Hematopoietic multipotent progenitor cell treated with erythropoietin and hydrocortisone succinate and interleukin-3 and kit ligand, for 17 days (in vitro differentiated cells): ENCODE measurements at places on chromosomes 1 and 21.
A peak's percentile ranks its signal among the peaks of the same experiment; 100 is the strongest.

DNA sequence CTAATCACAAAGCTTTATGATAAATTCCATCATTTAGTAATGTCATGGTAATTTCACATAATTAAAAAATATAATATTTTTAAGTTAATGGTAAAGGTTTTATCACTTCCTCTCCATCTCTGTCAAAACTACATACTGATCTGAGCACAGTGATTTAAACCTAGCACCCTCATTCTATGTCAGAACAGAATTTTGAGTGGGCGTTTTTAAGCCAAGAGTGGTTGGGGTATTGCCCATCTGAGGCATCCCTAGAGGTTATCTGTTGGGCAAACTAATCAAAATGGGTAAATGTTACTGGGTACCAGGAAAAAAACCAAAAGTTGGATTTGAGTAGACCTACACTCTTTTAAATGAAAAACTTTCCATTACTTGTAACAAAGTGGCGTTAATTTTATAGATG is 100.7 kb upstream of the GFI1 start:
- DNase-seq = no peak

DNA sequence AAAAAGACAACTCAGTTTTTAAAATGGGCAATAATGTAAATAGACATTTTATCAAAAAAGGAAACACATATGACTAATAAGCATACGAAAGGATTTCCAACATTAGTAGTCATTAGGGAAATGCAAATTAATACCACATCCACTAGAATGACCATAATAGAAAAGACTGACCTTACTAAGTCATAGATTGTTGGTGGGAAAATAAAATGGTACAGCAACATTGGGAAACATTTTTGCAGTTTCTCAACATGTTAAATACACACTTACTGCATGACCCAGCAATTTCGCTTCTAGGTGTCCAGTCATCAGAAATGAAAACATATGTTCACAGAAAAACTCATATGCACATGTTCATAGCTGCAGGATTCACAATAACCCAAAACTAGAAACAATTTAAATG is 29.9 kb upstream of the SLC44A3 start:
- no peak for DNase-seq

DNA sequence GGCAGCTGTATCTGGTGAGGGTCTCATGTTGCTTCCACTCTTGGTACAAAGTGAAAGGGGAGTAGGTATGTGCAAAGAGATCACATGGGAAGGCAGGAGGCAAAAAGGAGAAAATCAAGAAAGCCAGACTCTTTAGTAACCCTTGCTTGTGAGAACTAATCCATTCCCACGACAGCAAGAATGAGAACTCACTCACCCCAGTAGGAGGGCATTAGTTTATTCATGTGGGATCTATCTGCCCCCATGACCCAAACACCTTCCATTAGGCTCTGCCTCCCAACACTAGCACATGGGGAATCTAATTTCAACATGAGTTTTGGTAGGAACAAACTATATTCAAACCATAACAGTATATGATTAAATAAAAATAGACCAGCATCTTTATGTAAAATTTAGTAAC is 57.6 kb downstream of the ZNHIT6 start:
- no peak for DNase-seq

DNA sequence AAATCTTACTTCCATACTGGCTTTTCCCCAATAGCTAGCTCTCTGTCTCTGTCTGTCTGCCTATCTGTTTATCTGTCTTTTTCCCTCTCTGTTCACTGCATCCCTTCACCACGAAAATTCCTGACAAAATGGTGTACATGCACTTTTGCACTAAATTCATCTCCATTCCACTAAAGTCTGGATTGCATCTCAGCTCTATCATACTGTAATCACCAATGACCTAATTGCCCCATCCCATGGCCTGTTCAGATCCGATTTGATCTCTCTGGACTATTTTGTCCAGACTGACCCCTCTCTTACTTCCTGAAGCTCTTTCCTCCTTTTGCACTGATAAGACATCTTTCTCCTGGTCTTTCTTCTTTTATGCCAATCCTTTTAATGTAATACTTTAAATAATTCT is 112.5 kb upstream of the USH2A start:
- DNase-seq = no peak

DNA sequence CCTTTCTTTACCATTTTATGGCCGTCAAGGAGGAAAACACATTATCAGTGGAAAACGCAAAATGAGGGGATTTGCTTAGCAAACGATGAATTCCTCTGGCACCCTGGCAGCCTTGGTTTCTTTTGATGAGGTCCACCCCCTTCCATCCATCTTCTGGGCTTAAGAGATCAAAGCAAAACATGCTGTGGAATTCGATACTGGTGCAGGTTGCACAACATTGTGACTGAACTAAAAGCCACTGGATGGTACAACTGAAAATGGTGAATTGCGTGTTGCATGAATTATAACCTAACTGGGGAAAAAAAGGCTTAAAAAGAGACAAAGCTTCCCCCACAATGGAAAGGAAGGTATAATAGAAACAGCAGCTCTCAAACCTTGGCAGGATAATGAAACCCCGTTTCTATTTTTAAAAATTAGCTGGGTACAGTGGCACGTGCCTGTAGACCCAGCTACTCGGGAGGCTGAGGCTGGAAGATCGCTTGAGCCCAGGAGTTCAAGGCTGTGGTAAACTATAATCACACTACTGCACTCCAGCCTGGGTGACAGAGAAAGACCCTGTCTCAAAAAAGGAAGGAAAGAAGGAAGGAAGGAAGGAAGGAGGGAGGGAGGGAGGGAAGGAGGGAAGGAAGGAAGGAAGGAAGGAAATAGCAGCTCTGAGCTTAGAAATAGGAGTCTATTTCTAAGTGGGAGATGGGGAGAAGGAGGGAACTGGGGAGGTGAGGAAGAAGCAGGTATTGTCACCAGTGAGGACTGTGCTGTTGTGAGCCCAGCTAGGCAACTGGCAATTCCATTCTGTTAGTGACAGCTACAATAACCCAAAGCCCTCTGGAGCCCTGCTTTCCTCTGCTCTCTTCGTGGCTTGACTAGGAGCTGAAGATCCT is 29.0 kb upstream of the LGALS8 start:
- DNase-seq = no peak

DNA sequence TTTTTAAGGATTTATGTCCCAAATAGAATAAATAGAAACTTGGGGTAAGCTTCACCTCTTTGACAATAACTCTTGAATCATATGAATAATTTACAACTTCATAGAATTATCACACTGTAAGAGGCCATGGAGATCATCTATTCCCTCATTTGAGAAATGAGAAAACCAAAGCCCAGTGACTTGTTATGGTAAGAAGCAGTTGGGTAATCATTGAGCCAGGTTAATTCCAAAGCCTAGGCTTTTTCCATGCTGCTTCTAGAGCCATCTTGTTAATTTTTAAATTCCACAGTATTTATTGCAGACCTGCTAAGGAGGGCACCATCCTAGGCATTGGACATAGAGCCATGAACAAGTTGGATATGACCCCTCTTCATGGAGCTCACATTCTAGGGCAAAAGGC is 160.5 kb downstream of the CDC7 start:
- DNase-seq = no peak

DNA sequence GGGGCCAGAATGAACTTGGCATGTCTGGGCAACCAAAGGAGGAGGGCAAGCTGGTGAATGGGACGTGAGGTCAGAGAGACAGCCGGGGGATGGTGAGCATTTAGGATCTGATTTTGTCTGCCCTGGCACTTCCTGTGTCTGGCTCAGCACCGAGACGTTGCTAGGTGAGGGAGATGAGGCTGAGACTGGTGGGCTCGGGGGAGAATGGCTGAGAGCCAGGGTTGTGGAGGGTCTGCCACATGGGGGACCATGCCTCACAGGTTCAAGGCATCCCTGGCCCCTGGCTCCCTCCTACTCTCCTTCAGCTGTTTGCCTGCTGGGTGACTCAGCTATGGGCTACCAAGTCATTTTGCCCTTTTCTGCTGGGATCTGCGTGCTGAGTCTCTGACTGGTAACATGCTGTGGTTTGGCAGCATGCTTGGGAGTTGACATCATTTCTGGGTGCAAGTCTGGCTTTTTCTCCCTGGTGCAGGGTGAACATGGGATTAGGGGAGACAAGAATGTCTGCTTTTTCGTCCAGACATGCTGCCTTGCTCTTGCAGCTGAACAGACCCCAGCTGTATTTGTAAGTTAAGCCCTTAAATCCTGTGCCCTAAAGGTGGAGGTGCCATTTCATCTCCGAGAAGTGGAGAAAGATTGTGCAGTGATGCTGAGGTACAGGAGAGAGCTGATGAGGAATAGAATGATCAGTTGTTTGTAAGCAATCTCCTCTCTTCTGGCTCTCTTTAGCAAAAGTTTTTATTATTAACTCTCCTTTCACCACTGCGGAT is 17.6 kb downstream of the GALNT2 start:
- DNase-seq = no peak

GRCh38 chr1:160838888-160839287 is 23.8 kb downstream of the CD244 start:
- no peak for DNase-seq

- no peak for DNase-seq
Measured at GRCh38 chr1:25731626-25732370, 68.2 kb upstream of the SELENON start.

GRCh38 chr1:162035241-162035640 is 11.6 kb upstream of the OLFML2B start:
- no peak for DNase-seq

GRCh38 chr1:35564037-35564883 is 6.7 kb downstream of the NCDN start:
- peak; percentile 87 for DNase-seq

GRCh38 chr1:151435174-151435573 is 24.1 kb downstream of the POGZ start:
- no peak for DNase-seq

DNA sequence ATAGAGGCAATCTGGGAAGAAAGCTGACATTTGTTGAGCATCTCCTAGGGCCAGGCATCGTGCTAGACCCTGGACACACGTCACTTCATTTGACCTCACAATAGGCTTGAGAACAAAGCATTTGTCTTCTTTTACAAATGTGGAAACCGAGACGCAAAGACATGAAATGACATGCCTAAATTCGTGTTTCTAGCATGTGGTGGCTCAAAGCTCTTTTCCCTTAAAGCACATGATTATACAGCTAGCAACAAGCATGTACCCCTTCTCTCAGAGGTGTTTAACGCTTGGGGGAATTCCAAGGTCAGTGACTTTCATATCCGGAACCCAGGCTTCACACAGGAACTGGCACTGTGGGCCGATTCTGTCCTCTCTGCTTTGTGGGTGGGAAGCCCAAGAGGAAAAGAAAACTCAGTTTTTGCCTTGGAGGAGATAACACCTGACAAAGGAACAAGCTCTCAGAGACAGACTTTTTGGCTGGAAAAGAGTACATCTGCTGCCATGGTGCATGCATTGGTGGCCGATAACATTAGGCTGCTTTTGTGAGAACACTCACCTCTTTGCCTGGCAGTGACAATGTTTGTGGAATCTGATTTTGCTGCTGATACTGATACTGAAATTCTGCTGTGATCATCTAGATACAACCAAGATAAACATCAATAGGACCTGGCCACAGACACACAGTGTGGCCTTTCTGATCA is 15.4 kb upstream of the CD2 start:
- no peak for DNase-seq

DNA sequence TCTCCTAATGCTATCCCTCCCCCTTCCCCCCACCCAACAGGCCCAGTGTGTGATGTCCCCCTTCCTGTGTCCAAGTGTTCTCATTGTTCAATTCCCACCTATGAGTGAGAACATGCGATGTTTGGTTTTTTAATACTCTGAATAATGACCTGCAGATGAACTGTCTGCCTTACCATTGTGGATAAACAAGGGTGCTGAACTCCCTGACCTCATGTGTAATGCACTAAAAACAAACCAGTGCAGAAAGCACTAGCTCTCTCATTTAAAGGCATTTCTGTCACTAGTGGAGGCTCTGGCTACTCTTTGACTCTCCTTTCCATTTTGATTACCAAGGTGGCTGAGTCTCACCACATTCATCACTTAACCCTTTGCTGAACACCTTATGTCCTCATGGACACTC is 23.1 kb upstream of the TRAF3IP3 start:
- no peak for DNase-seq

DNA sequence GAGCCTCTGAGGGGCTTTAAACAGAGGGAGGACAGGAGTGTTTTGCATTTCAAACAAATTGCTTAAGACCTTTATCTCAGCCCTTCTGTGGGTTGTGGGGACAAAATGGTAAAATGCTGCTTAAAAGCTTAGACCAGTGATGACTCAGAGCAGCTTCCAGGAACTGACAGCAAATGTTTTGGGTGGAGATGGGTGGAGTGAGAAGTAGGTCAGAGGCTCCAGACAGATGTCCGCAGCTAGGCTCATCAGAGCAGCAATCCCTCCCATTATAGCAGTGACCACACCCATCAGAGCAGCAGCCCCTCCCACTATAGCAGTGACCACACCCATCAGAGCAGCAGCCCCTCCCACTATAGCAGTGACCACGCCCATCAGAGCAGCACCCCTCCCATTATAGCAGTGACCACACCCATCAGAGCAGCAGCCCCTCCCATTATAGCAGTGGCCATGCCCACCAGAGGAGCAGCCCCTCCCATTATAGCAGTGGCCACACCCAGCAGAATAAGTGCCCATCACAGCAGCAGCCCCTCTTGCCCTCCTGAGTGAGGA is 532.2 kb downstream of the MATN1 start:
- peak; percentile 37 for DNase-seq

- no peak for DNase-seq
Measured at GRCh38 chr1:214615109-214615508, 12.1 kb downstream of the CENPF start.

DNA sequence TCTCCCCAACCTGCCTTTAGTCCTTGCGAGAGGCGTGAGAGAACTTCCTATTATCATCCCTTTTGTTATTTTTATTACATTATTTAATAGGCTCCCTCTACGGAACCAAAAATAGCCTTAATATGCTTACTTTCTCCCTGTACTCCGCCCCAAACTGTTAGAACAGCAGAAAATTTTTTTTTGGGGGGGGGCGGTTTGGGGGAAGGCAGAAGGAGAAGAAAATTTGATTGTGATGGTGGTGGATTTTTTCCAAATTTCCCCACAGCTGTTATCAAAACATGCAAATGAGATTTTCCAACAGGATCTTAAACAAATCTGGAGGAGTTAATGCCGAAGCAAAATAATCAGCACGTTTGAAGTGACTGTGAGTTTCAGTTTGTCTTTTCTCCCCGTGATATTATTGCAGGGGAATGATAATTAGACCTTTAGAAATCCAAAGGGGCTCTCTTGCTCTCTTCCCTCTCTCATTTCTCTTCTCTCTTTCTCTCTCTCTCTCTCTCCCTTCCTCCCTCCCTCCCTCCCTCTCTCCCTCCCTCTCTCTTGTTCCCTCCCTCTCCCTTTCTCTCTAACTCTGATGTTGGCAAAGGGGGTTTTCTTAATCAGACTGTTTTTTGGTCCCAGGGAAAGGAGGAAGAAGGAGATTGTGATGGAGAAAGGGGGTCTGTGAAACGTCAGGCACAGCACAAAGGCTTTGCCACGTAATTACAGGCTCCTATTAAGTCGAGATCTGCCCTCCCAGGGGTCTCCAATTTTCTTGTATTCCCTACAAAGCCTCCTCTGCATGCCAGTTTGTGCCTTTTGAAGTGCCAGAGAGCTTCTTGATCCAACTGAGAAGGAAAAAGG is 1.1 kb upstream of the PRRX1 start:
- DNase-seq = no peak

- no peak for DNase-seq
Measured at GRCh38 chr21:35730325-35730724, 330.0 kb downstream of the SETD4 start.
